ENCODE measurements at places on chromosomes 4 and X.
A peak's percentile ranks its signal among the peaks of the same experiment; 100 is the strongest.

DNA sequence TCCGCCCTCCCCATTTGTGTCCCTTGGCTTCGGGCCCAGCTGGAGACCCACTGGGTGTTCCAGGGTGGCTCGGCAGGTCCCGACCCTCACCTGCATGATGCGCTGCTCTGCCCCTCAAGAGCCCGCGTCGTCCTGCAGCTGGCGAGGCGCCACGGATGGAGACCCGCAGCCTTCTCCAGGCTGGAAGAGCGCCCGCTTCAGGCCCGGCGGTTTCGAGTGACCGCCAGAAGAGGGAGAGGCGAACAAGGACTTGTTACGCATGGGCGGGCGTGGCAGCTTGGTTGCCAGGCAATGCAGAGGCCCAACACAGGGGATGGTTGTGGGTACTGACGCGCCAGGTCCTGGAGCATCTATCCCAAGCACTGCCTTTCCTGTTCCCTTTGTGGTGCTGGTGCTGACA, at the start of gene PDCL2:
Gene PDCL2 (minus strand): TSS at position 232 of the 400 bp plus-strand sequence. CDS start 136 bp downstream, at position 96.
- no peak for DNase-seq

- no peak for DNase-seq
These were observed 32.5 kb upstream of the ELF2 start for GRCh38 chr4:139209470-139210063.

- no peak for DNase-seq
These were observed 139.7 kb downstream of the TSPAN5 start for GRCh38 chr4:98518559-98519267.

- DNase-seq, result peak; percentile 32
These were observed 112.6 kb upstream of the FAM9A start for GRCh38 chrX:8913655-8914409.

DNA sequence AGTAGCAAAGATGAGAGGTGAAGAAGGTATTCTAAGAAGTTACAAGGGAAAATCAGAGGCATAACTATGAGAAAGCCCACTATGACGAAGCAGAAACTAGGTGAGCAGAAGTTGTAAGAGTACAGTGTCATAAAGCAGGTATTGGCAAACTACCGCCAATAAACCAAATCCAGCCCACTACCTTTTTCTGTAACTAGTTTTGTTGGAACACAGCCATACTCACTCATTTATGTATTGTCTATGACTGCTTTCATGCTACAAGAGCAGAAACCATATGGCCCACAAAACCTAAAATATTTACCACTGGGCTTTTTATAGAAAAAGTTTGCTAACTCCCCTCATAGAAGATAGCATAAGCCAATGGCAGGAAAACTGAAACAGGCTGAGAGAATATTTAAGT, 31.8 kb upstream of the ZCCHC13 start:
- DNase-seq, result no peak

- DNase-seq, result no peak
These were observed 127.9 kb upstream of the NHS start for GRCh38 chrX:17247144-17247543.

- peak; percentile 3 for DNase-seq
These were observed 11.8 kb downstream of the TCEAL1 start for GRCh38 chrX:103640401-103641155.

DNA sequence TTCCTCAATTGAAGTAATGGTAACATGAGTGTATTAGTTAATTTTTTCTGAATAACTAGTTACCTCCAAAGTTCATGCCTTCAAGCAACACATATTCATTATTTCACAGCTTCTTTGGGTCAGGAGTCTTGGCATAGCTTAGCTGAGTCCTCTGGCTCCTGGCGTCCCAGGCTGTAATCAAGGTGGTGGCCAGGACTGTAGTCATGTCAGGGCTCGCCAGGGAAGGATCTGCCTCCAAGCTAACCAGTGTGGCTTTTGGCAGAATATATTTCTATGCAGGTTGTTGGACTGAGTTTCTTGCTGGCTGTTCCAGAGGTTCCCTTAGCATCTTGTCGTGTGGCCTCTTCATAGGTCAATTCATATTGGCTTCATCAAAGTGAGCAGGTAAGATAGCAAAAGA, 10.0 kb upstream of the HS3ST1 start:
- no peak for DNase-seq

DNA sequence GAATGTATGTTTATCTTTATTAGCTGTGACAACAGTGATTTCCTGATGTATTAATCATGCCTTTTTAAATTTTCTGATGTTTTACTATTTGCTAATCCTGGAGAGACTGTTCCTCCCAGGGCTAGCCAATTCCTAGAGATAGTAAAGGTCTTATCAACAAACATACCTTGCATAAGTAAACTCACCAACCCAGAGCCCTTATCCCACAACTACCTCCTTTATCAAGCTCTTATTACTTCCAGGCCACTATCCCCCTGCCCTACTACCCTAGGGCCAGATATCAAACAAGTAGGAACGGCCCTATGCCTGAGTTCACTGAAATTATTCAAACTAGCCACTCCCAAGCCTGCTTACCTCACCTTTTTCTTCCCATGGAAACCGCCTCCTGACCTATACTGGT, 58.2 kb upstream of the NPNT start:
- no peak for DNase-seq

GRCh38 chr4:41217020-41217333, 2.6 kb upstream of the APBB2 start:
- DNase-seq, result no peak

- DNase-seq, result peak; percentile 21
These were observed 17.8 kb upstream of the CXCL3 start for GRCh38 chr4:74056114-74056857.

DNA sequence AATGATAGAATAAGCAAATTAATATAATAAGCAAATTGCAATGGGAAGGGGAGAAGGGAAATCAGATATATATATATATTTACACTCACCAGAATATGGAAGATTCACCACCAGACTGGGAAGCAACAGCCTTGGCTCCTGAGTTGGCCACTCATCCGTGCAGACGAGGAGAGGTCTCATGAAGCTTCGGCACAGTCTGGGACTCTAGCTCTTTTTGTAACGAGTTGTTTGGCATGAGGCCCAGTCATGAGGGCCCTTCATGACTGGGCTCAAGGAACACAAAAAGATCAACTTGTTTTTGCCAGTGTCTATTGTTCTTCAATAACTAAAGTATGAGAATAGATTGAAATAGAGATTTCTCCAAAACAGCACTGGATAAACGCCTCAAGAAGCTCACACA, 176.4 kb downstream of the ADGRA3 start:
- no peak for DNase-seq

DNA sequence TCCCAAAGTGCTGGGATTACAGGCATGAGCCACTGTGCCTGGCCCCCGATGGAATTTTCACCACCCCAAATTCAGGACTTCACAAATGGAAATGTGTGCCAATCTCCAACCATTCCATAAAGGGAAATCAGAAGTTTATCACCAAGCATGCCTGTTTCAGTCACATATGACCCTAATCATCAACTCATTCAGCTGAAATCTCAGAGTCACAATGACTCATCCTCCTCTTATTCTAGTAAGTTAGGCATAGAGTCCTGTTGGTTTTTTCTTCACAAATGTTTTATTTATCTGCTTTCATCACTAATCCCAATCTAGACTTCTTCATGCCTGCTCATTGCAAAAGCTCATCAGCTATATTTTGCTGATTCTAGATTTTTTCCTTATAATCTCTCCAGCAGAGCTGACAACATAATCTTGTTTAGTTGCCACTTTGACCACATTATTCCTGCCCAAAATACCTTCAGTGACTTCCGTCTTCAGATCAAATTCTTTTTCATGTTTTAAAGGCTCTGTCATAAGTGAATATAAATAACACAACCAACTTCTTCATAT, 83.3 kb downstream of the SLC7A11 start:
- peak; percentile 23 for DNase-seq

DNA sequence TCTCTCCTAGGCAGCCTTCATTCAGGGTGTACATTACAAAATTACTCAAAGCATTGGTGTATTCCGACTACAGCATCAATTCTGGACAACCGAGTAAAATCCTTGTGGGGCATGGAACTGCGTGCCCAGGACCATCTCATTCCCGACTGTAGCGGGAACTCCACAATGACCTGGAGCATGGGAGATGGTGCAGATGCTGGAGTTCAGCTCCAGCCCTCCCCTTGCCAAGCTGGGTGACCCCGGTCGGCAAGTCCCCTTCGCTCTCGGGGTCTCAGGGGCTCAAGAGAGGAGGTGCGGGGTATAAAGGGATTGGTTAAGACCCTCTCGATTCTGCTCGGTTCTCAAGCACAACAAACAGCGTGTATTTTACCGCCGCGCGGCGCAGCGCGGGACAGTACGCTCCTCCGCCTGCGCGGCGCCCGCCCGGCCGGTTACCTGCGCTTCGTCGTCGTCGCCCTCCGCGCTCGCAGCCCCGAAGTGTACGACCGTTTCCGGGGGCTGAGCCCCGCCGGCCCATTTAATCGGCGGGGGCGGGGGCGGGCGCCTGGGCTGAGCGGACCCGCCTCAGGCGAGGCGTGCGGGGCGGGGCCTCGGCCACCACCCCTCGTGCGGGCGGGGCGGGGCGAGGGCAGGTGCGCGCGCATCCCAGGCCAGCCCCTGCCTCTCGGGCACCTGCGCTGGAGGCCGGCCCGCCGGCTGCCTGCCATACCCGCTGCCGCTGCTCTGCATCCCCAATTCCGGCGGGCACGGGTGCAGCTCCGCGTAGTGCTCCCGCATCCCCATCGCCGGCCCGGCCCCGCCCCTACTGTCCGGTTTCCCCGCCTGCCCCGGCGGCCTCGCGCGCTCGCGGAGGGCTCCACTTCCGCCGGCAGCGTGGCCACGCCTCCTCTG, at the start of gene G6PD:
Gene G6PD (minus strand): TSS at position 493 of the 891 bp plus-strand sequence. CDS start 691 bp downstream, outside the sequence.
- peak; percentile 12 for DNase-seq

DNA sequence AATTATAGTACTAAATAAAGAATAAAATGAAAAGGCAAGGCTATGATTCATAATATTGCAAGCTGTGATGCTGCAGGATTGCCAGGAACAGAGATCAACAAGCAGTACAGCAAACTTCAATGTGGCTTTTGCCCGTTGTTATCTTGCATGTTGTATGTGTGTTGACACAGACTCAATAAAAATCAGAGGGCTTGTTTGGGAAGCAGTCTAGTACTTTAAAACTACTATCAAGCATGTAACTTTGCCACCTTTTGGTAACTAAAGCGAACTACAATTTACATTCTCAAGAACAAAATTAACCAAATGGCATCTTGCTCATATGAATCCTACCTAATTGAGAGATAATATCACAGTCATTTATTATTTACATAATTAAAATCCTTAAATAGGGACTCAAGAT, 79.8 kb upstream of the GPM6A start:
- DNase-seq, result no peak

- no peak for DNase-seq
These were observed 249.3 kb upstream of the GALNT7 start for GRCh38 chr4:172919269-172919668.

GRCh38 chr4:159770969-159771368, 668.1 kb downstream of the RAPGEF2 start:
- DNase-seq, result no peak

- DNase-seq, result no peak
These were observed 41.6 kb upstream of the ACSL4 start for GRCh38 chrX:109774706-109775105.

- DNase-seq, result no peak
These were observed 26.4 kb downstream of the DOK7 start for GRCh38 chr4:3489451-3489962.

- no peak for DNase-seq
These were observed 18.4 kb upstream of the CC2D2A start for GRCh38 chr4:15451181-15451865.

GRCh38 chr4:86223472-86223871, 136.4 kb downstream of the MAPK10 start:
- no peak for DNase-seq

GRCh38 chrX:46208225-46208854, 336.9 kb downstream of the ZNF674 start:
- no peak for DNase-seq

- no peak for DNase-seq
These were observed 1.1 kb downstream of the TMEM131L start for GRCh38 chr4:153466949-153467896.

GRCh38 chr4:150240011-150240410, 161.8 kb downstream of the DCLK2 start:
- no peak for DNase-seq

Measured in amniotic stem cell (primary cell).